ENCODE measurements at places on chromosomes 3 and 15.

- no peak for DNase-seq
Observed at GRCh38 chr3:82773207-82773606, 1011.8 kb upstream of the GBE1 start.

- no peak for DNase-seq
Observed at GRCh38 chr3:39144095-39144747, 9.2 kb downstream of the CSRNP1 start.

DNA sequence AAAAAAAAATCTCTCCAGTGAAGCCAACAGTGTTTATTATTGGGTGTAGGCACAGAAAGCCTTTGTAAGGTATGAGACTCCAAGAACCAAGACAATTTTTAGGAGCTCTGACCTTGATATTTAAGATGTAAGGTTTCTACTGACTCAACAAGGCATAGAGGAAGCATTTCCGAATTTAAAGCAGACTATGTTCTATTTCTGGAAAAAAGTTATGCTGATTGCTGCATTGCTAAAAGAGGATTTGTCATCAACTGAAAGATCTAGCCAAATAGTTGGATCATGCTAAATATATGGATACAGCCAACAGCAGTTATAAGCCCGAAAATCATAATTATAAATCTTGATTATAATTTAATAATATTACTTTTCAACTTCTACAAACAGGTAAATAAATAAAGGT, 53.3 kb upstream of the MELTF start:
- DNase-seq = no peak

- DNase-seq = no peak
Observed at GRCh38 chr3:23430781-23431398, 227.8 kb downstream of the UBE2E2 start.

DNA sequence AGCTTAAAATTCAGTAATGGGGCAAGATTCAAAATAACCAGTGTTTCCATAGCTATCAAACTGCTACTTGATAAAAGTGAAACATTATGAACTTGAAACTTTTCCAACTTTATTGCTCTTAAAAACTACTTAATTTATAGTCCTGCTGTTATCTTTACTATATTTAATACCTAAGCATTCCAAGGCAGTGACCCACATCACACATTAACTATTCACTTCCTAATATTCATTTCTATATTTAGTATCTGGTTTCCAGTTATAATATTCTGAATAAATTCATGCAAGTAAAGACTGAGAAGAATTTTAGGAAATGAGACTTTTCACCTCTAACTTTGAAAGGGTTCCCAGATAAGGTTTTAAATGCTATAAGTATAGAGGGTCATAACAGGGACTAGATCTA, 64.9 kb downstream of the UACA start:
- DNase-seq = no peak

- no peak for DNase-seq
Observed at GRCh38 chr3:115961380-115961779, 338.1 kb downstream of the GAP43 start.

- no peak for DNase-seq
Observed at GRCh38 chr3:196127308-196128040, 45.6 kb upstream of the TFRC start.

DNA sequence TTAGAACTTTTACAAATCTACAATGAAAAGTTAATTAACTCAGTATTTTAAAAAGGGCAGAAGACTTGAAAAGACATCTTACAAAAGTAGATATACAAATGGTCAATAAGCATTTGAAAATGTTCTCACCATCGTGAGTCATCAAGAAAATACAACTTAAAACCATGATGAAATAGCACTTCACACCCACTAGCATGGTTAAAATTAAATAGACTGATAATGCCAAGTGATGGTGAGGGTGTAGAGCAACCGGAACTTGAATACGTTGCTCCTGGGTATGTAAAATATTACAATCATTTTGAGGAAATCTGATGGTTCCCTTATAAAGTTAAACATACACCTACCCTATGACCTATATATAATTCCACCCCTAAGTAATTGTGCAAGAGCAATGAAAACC, 319.8 kb upstream of the UMPS start:
- DNase-seq = peak; percentile 48

GRCh38 chr15:77634266-77634962, 1.7 kb upstream of the LINGO1 start:
- peak; percentile 72 for DNase-seq

GRCh38 chr3:9769426-9770275, at the start of gene CAMK1:
Gene CAMK1 (minus strand): TSS chr3:9769947. CDS start chr3:9767749, 2,198 bp downstream.
- DNase-seq = peak; percentile 72

GRCh38 chr3:183427876-183428446, 458 bp downstream of the MCF2L2 start:
- DNase-seq = peak; percentile 24

- DNase-seq = no peak
Observed at GRCh38 chr3:188916934-188917401, 254.8 kb upstream of the TPRG1 start.

Measured in iris pigment epithelial cell (primary cell).